Activated CD4-positive, alpha-beta T cell treated with anti-CD3 and anti-CD28 coated beads, Interleukin-2, amount 50 U/mL, for 4 hours (primary cell): ENCODE measurements at places on chromosomes 5 and 9.

- no peak for DNase-seq
These were observed 382.7 kb downstream of the ENC1 start for GRCh38 chr5:74257645-74258313.

GRCh38 chr5:159210210-159210661 is 883 bp upstream of the RNF145 start:
- DNase-seq: no peak

DNA sequence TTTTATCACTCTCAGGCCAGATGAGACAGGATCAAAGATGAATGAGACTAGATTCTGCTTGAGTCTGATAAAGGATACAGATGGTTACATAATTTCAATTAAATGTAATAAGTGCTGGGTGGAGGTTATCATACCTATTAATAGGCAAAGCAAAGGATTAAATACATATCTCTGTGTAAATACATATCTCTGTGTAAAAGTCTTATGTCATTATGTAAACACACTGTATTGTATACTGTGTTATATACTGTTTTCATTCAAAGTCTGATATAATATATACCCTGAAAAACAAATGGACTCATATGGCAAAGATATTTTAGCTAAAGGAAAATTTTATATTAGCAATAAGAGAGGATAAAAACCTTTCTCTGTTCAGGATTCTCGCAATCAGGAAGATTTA is 605.8 kb upstream of the PTGER4 start:
- no peak for DNase-seq

DNA sequence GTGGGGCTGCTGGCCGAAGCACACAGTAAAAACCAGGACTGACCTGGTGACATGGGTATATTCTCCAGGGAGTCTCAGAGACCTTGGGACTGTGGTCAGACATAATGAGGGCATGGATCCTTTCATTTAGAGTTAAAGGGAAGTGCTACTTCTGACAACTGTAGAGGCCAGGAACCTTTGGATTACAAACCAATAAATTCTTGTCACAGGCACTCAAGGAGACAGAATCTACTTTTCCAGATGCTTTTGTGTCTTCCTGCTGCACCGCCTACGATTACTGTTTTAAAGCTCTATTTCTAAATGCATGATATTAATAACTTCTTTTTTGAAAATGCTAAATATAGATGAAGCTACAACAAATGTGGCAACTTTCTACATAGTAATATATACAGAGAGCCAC is 106.5 kb upstream of the LPAR1 start:
- no peak for DNase-seq

DNA sequence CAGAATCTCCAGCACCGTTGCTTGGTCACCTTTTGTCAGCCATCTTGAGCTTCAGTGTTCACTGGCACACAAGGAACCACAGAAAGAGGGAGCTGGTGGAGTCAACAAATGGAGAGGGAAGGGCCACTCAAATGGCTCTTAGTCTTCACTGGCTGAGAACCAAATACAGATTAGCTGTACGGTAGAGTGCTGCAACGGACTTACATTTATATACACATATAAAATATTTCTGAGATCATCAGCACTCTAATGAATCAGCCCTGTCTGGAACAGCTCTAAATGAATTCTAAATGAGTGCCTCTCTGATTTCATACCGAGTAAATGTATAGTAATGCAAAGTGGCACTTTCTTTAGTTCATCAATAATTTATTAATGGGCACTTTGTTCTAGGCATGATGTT is 24.8 kb downstream of the KCTD16 start:
- no peak for DNase-seq

GRCh38 chr5:116576053-116576713 is 1.6 kb upstream of the SEMA6A start:
- no peak for DNase-seq

- DNase-seq: no peak
These were observed 417.0 kb upstream of the ADAMTSL1 start for GRCh38 chr9:18056993-18057369.

GRCh38 chr9:127735530-127736185 is 564 bp upstream of the TOR2A start:
- no peak for DNase-seq

DNA sequence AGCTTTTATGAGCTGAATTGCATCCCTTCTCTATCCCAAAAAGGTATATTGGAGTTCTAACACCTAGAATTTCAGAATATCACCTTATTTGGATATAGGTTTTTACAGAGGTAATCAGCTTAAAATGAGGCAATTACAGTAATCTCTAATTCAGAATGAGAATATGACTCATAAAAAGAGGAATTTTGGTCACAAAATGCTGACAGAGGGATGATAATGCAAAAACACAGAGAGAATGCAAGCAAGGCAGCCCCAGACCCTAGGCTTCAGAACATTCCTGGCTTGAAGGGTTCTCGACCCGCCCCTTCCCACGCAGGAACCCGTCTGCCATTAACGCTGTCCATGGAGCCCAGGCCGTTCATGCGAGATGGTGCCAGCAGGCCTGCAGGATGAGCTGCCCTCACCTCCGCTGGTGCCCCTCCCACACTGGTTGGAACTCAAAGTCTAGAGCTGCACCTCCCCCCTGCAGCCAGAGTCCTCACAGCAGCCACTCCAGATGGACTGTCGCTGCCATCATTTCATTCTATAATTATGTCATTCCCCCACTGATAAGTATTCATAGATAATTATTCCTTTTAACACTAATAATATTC is 1173.4 kb upstream of the ACO1 start:
- no peak for DNase-seq

DNA sequence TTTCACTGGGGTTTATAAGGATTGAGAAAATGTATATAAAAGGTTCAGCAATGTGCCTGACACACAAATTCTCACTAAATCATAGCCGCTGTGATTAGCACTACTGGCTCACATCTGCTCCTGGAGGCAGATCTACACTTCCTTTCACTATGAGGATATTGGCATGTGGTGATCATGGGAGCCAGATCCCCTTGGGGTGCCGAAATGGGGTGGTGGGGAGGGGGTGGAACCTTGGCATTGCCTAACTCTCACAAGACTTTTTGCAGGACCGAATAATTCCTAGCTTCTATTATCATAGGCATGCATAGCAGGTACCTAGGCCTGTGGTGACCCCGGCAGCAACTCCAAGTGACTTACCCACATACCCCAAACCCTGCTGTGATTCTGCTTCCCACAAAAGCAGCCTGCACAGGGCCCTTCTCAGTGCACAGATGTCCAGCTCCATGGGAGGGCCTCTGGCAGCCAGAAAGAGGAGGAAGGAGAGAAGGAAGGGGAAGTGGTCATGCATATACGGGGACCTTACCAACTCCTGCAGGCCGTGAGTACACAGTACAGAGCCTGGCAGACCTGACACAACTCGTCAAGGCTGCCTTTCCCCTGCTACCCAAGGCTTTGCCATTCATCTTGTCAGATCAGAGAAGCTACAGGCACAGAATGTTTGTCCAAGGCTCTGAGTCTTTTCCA is 61.3 kb upstream of the IQGAP2 start:
- no peak for DNase-seq

GRCh38 chr5:159864885-159865691 is 51.2 kb upstream of the ADRA1B start:
- DNase-seq: no peak

DNA sequence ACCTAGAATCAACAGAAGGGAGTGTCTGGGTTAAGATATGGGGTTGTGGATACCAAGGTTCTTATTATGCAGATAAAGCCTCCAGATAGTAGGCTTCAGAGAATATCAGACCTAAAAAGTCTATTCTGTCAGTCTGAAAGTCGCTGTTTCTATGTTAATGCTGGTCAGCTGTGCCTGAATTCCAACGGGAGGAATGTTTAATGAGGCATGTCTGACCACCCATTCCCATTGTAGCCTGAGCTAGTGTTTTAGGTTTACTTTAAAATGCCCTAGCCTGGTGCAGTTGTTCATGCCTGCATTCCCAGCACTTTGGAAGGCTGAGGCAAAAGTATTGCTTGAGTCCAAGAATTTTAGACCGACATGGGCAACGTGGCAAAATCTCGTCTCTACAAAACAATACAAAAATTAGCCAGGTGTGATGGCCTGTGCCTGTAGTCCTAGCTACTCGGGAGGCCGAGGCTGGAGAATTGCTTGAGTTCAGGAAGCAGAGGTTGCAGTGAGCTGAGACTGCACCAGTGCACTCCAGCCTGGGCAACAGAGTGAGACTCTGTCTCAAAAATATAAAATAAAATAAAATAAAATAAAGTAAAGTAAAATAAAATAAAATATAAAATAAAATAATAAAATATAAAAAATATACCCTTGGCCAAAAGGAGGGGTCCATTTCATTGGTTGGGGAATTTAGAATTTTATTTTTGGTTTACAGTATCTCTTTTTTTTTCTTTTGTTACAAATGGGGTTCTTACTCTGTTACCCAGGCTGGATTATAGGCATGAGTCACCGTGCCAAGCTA is 7.8 kb upstream of the SOX30 start:
- no peak for DNase-seq
